ENCODE measurements at places on chromosomes 4 and X.

GRCh38 chrX:148664995-148665394 lies 164.6 kb downstream of the AFF2 start:
- no peak for DNase-seq

- no peak for DNase-seq
Measured at GRCh38 chr4:140497747-140498636, at the start of gene MGAT4D. MGAT4D (minus strand) TSS chr4:140498293; CDS start chr4:140498222, 71 bp downstream.

DNA sequence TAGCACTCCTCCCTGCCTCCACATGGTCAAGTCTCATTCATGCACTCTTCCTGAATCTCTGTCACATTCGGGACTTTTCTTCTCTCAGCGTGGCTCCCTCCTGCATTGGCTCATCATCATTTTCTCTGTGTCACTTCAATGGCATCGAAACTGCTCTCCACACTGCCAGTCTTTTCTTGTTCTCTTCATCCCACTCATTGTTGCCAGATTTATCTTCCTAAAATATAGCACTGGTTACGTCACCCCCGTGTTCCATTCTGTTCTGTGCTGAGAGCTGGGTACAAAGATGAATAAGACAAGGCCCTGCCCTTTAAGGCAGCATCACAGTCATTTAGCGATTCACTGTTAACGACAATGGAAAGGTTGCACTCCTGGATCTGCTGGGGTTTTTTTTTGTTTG lies 174.4 kb upstream of the TBC1D9 start:
- DNase-seq, result no peak

DNA sequence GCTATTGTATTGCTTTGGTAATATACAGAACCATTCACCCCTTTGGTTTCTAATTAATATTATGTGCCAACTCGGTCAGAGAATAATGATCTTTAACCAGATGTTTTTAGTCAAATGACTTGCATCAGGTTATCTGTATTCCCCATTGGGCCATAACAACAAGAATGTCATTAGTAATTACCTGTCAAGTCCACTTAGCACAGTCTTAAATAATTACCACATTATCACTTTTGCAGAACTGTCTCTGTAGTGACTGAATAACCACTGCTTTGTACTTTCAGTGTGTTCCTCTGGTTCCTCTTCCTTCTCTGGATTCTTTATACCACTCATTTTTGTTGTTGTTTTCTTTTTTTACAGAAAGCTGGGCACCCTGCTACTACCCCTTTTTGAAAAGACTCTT lies 257.7 kb upstream of the SPOCK3 start:
- no peak for DNase-seq
